Psoas muscle (tissue), 8 donors: ENCODE measurements at places on chromosomes 13 and 19. TPM values are rescaled to one million over a fixed set of nuclear protein-coding genes. Genes with fewer than 3 reads are reported as not detected.
A peak's percentile ranks its signal among the peaks of the same experiment; 100 is the strongest.

The LILRB3 gene
- total RNA-seq = 3.8 TPM

The KIR2DL1 gene
- total RNA-seq = not detected

The POMP gene
- 76.3 TPM for total RNA-seq

The CYP4F3 gene
- total RNA-seq = 0.04 TPM

The CLEC17A gene
- total RNA-seq = not detected

The PRR36 gene
- total RNA-seq = not detected

The SMG9 gene
- total RNA-seq = 13.8 TPM

The ADAMTS10 gene
- 8.2 TPM for total RNA-seq

The B3GNT8 gene
- total RNA-seq = 1.6 TPM

DNA sequence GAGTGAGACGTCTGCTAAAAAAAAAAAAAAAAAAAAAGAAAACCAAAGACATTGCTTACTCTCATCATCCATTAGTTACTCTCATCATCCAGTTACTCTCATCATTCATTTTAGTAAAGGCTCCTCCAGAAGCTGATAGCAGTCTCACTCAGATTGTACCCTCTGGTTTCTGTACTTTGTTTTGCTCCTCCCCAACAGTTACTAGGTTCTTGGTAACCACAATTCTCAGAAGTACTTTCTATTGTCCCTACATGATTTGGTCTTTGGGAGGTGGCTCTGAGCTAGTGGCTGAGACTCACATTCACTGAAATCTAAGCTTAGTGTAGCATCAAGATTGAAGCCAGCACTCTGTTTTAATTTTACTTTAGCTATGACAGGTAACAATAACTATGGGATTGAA, 14.3 kb downstream of the ERICH4 start:
- DNase-seq = no peak

DNA sequence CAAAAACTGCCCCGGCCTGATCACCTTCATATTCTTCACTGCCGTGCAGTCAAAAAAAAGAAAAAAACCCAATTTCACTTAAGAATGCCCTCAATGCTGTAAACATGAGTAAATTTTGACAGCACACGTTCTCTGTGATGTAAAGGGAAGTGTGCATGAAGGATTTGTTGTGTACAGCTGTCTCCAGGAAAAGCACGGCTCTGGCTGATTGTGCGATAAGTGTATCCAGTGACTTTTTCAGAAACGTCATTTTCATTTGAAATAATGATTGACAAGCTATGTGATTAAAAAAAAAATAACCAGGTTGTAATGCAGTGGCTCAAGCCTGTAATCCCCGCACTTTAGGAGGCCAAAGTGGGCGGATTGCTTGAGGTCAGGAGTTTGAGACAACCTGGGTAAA, 39.6 kb downstream of the ANKRD10 start:
- DNase-seq = no peak

DNA sequence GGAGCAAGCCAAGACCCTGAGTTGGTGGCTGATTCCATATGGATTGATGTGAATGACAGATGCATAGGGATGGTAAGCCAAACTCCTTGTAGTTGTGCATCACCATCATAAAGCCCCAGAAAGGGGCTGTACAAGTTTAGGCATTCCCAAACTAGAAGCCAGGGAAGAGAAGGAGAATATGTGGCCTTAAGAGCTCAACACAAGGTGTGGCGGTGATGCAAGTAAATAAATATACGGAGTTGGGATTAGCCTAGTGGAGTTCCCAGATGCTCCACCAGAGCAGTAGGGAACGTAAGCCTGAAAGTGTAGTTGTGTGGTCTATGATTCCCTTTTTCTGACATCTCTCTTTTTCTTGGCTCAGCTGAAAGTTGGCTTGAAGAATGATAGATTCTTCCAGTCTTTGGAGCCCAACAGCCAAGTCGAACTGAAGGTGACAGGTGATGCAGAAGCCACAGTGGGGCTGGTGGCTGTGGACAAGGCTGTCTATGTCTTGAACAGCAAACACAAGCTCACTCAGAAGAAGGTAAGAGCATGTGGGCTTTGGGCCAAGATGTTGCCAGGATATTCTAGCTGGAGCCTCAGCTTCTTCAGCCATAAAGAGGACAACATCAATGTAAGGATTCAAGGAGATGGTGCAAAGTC, 30.1 kb downstream of the RDH8 start:
- no peak for DNase-seq

DNA sequence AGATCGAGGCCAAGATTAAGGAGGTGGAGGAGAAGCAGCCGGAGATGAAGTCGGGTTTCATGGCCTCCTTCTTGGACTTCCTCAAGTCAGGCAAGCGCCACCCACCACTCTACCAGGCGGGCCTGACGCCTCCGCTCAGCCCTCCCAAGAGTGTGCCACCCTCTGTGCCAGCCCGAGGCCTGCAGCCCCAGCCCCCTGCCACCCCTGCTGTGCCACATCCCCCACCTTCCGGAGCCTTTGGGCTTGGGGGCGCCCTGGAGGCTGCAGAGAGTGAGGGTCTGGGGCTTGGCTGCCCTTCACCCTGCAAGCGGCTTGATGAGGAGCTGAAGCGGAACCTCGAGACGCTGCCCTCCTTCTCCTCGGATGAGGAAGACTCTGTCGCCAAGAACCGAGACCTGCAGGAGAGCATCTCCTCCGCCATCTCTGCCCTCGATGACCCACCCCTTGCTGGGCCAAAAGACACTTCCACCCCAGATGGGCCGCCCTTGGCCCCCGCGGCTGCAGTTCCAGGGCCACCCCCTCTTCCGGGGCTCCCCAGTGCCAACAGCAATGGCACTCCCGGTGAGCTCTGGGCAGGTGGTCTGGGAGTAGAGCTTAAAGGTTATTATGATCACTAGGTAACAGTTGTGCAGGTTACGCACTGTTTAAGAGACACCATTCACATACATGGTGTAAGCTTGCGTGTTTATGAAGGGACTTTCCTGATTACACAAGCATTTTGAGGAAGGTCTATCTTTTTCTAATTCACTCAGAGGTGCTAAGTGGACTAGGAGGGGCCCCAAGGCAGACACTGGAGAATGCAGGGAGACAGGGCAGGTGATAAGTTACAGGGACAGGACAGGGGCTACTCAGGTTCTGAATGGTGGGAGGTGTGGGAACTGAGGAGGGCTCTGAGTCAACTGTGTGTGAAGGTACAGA, 8.7 kb downstream of the PRR12 start:
- no peak for DNase-seq

DNA sequence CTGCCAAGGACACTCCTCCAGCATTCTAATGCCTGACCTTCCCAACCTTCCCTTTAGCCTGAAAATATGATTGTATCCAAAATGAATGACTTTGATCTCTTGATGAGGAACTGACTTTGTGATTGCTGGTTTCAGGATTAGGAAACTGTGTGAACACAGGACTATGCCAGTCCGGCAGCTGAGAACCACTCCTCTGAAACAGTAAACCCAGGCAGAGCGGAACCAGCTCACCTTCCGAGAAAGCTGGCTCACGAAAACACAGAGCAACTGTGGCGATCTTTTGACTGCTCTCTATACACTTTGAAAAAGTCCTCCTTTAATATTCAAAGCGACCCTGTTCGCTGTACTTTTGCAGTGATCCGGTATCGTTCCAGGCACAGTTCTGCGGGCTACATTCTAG, 258.8 kb upstream of the IRS2 start:
- DNase-seq = no peak

- no peak for DNase-seq
These were observed 1.5 kb upstream of the GRWD1 start for GRCh38 chr19:48444129-48444935.

- DNase-seq = no peak
These were observed 1170.0 kb upstream of the MIR17HG start for GRCh38 chr13:90177512-90177911.

GRCh38 chr13:65844266-65844841, 1385.8 kb downstream of the PCDH9 start:
- DNase-seq = no peak

DNA sequence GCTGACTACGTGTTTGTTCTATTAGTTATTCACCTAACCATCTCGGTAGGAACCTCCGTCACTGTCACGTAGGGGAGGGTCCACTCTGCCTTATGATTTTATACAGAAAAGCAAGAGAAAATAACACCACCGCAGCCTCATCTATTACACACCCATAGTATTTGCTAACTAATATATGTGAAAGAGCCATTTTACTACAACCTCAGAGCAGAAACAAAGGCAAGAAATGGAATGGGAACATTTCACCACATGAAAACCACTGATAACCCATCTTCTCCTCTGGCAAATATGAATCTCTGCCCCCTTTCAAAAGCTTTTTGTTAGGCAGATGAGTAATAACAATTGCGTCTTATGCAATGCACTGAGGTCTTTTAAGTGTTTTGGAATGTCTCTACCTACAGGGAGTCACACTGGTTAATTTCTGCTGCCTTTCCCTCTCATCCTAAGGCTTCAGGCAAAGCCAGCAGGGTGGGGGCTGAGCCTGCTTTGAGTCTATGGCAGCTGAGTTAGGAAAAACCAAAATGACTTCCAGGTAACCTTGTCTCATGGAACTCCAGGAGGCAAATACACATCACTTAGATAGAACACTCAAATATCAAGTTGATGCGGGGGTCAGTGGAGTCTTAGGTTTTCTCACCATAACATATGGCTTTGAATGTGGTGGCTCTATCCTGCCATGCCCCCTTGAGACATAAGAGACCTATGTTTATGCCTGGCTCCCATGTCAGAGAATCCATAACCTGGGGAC, 15.0 kb downstream of the TSHZ3 start:
- DNase-seq = no peak

DNA sequence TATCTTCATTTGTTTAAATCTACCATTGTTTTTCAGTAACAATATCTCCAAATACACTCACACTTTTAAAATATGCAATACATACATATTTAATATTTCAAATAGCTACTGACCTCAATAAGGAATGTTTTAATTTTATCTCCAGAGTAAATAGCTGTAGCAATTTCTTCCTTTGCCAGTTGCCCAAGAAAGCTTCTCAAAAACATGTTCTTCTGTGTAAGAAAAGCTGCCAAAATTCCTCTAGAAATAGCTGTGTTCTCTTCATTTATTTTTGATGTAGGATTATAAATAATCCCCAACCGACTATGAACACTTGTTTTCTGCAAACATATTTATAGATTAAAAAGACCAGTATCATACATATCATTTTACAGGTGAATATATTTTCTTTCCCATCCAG, 150.5 kb downstream of the UGGT2 start:
- DNase-seq = no peak

- DNase-seq = no peak
These were observed 13.3 kb downstream of the ZSCAN18 start for GRCh38 chr19:58084596-58085347.

DNA sequence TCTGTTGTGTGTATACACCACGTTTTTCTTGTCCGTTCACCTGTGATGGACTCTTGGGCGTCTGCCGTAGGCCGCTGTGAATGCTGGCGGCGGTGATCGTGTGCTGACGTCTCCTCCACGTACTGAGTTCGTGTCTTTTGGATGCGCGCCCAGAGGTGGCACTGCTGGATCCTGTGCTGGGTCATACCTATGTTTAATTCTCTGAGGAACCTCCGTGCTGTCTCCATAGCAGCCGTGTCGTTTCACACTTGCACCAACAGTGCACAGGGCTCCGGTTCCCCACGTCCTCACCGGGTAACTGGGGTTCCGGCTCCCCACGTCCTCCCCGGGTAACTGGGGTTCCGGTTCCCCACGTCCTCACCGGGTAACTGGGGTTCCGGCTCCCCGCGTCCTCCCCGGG, 56.2 kb downstream of the ATP11A start:
- DNase-seq = no peak

GRCh38 chr19:27776020-27776419, 1436.9 kb downstream of the UQCRFS1 start:
- DNase-seq = no peak

DNA sequence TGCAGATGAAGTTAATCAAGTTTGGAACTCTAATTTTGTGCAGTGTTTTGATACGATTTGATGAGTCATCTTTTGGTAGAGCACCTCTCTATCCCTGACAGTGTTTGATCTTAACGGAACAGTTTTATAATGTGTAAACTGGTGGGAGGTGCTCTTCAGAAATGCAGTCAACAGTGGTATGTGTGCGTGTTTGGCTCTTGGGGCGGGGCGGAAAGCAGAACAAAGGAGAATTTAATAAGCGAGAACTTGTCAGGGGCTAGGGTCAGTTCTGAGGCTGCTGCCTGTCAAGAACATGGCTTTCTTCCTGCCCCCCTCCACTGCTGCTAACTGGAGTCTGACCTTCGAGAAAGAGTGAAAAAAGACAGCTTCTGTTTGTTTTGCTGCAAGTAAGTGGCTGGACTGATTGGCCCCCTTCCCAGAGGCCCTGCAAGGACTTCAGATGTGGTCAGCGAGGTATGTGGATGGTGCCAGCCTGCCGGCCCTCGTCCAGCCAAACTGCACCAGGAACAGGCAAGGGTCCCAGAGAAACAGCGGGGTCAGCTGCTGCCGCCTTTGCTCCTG, 40.8 kb downstream of the BBC3 start:
- peak; percentile 46 for DNase-seq

- DNase-seq = no peak
These were observed 166.9 kb downstream of the DLEU7 start for GRCh38 chr13:50676602-50677001.

GRCh38 chr13:96003304-96003703, 49.9 kb downstream of the UGGT2 start:
- DNase-seq = no peak

GRCh38 chr13:19266979-19267378, 85.4 kb upstream of the TUBA3C start:
- DNase-seq = no peak

DNA sequence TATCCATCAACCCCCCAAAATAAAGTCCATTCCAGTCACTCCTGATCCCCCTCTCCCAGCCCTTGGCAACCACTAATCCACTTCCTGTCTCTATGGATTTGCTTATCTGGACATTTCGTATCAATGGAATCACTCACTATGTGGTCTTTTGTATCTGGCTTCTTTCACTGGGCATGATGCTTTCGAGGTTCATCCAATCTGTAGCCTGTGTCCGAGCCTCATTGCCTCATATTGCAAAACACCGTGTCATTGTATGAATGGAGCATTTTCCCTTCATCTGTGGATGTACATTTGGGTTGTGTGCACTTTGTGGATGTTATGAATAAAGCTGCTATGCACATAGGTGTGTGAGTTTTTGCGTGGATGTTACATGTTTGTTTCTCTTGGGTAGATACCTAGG, 1.4 kb upstream of the FZR1 start:
- DNase-seq = no peak

DNA sequence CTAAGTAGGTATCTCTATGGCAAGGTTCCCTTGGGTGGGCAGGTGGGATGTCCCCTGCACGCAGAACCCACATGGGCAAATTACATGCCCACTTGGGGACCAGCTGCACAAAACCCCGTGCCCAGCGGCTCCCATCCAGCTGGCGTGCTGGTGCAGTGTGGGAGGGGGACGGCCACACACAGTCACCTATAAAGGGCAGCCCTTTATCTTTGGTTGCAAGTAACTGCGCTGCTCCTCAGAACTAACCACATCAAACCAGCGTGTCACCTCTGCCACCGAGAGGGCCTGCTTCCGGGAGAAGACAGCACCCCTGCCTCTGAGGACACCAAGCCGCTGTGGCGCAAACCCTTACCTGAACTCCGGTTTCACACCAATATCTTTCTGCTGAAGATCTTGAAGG, 32.2 kb downstream of the ANKRD27 start:
- DNase-seq = no peak

DNA sequence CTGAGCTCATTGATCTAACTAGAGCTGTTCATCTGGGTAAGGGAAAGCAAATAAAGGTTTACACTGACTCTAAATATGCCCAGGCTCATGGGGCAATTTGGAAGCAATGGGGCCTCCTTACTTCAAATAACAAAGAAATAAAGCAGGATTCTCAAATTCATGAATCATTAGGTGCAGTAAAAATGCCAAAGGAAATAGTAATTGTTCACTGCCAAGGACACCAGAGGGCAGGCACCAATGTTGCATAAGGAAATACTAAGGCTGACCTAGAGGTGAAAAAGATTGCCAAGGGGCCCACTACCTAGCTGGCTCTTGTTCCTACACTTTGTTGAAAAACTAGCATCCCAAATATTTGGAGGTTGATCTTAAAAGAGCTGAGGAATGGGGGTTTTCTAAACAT, 1686.7 kb upstream of the MIR17HG start:
- no peak for DNase-seq
